ENCODE measurements at places on chromosomes 12 and 14.

DNA sequence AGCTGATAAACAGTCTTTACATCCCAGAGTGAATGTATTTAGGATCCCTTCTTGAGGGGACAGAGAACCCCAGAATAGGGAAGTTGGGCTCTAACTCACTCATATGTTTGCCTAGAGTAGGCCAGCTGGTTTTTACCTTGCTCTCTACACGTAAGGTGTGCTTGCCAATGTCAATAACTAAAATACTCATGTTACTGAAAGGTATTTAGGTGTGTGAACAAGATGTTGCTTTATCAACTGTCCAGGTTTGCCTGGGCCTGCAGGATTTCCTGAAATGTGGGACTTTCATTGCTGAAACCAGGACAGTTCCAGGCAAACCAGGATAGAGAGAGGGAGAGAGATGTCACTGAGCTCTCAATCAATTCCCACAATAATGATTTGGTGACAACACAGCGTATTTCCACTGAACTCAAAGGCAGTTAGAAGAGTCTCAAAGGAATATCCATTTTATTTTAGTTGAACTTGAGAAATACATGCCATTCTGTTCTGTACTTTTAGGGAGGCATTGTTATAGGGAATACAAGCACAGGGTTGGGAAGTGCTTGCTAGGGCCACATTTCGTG, 171.7 kb downstream of the NRXN3 start:
- DNase-seq: peak; percentile 3

DNA sequence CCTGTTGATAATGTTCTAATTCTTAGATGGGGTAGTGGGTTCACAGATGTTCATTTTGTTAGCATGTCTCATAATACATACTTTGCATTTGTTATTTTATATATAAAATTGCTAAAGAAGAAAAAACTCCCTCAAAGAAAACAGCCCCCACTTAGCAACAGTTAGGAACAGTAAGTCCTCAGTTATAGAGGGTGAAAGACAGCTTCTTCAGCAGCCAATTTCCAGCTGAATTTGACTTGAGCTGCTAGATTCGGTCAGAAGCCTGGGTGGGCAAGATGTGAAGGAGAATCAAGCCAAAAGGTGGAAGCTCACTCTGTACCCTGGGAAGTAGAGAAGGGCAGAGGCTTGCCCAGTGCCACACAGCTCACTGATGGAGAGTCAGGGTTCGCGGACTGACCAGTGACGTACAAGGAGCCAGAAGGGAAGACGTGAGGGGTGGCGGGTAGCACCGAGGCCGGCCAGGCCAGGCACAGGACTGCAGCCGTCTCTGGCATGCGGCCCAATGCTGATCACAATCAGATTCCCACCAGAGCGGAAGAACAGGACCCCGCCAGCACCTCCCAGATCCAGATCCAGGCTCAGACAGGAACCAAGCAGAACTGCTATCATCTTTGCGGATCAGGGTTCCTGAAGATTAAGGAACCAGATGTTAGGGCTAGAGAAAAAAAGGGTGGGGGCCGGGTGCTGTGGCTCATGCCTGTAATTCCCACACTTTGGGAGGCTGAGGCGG, 30.4 kb upstream of the VWF start:
- DNase-seq: no peak

- DNase-seq: no peak
Observed at GRCh38 chr14:92462568-92462967, 51.0 kb upstream of the RIN3 start.

- no peak for DNase-seq
Observed at GRCh38 chr14:104364830-104365229, 214.7 kb upstream of the C14orf180 start.

DNA sequence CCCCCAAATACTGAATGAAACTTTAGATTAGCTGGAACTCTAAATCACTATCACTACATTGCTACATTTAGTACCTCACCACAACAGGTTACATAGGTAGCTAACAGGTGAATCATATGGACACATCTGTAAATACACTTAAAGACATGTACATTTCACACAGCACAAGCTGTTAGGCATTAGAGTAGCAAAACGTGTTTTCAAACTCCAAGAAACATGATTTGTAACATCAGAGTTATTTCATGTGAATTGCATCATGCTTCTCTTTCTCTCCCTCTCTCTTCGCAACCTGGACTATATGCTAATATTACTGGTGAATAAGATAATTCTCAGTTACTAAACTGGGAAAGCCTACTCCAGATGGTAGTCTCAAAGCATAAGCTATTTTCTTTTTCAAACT, 4.3 kb downstream of the SEL1L start:
- DNase-seq: no peak
